ENCODE measurements at places on chromosomes 12 and 14.

DNA sequence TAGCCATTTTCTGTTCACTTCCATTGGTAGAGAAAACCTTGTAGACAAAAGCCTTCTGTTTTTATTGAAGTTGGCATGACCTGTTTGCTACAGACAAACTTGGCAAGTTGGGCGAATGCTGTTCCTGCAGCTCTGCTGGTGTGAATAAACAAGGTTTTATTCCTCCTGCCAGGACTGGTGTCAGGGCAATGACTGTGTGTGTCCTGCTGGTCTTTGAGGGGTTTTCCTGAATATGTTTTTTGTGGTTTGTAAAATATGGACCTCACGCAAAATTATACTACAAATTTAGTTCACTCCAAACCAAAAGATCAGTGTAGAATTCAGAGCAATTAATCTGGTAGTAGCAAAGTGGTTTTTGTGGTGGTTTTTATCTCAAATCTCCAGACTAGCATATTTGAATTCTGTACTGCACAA, 140.8 kb downstream of the ERC1 start:
- DNase-seq = no peak

DNA sequence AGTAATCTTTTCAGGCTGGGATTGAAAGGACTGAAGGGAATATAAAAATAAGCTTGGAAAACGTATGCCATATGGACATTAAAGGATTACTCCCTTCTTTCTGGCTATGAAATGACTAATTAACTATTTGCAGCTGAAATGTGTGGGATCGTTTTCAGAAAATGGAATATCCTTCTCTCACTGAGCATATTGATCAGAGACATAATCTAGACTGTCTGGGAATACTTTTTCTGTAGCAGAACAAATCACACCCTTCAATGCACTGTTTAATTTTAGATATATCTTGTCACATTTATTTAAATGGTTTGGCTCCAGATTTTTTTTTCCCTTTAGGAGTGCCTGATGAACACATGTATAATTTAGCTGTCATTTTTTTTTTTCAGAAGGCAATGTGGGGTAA, 10.8 kb upstream of the ACTR10 start:
- no peak for DNase-seq

DNA sequence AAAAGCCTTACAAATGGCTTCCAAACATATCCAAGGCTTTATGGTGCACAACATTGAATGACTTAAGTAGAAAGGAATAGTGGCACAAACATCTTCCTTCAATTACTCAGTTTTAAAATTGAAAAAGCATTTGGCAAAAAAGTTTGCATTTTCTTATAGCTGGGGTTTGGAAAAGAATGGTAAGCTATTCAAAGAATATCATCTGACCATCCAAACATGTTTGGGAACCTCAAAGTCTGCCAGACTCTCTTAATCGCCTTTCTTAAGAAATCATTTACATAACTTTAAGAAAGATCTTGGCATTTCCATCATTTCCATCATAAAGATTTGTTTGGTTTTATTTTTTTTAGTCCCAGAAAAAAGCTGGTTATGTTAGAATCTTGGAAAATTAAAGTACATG, 210.1 kb upstream of the PELI2 start:
- no peak for DNase-seq

- peak; percentile 37 for DNase-seq
Observed at GRCh38 chr14:54775486-54776140, 127.0 kb downstream of the GCH1 start.

DNA sequence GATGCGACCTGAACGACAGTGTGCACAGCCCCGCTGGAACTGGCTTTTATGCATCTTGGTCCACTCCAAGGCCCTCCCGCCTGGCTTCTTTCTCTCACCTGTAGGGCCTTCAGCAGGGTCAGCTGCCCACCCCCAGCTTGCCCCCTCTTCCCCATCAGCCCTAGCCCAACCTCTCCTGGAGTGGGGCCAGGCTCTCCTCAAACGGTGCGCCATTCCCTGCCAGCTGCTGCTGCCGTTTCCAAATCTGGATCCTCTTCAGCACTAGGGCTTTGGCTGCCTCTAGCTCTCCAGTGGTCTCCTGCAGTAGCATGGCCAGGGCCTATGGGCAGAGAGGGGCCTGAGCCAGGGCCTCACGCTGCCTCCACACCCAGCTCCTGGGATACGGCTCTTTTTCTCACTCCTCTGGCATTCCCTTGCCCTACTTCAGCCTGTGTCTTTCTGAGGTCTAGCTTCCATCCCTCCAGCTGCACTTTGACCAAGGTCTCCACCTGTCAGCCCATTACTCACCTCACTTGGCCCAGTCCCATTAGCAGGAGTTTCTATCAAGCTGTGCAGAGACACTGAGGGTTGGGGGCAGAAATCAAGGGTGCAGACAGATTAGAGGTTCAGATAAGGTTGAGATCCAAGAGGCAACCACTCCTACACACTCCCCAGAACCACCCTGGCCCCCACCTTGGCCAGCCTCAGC, 5.0 kb downstream of the STAT6 start:
- DNase-seq = no peak

DNA sequence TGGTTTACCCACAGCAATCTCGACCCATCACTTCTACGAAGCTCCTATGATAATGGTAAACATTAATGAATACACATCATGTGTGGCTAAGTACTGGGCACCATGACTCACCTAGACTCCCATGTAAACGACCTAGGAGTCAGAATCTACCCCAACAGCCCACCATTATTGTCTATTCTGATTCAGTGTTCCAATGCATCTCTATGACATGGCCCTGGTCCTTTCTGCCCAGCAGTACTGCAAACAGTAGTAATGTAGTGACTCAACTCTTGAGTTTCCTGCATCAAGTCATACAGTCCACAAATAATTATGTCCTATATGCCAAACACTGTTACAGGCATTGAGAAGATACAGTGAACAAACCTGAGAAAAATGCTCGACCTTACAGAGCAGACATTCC, 14.6 kb downstream of the GTF2A1 start:
- no peak for DNase-seq

DNA sequence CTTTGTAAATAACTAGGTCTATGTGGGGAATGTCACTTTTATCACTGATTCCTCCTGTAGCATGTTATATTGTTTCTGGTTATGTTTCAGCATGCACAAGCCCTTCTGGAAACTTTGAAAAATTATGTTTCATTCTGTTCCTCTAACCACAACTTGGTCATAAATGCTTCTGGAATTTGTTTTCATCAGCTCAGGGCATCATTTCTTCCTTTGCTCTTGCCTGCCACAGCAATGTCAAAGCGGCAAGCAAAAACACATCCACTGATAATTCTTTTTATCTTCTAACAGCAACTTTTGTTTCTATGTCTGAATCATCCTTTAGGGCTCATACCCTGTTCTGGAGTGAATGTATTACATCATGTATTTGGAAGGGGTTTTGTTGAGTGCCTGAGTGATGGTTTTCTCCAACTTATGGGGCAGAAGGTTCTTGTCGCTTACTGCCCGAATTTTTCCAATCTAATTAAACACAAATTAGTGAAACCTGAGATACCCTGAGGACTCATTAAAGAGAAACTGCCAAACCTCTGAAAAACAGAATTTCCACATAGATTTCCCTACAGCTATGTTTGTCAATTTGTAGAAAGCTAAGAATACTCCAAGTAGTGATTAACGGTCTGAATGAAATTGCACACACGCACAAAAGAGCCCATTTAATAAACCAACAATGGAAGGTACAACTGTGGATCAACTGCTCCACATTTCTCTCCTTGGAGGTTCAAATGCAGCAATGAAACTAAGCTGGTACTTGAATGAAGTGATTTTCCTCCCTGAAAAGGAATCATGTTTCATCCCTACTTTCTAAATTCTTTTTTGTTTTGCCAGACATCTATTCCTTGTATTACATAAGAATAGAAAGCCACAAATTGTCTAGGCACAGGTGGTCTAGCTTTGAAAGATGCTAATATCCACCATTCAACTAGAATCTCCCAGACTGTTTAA, 173.5 kb upstream of the KRR1 start:
- no peak for DNase-seq

DNA sequence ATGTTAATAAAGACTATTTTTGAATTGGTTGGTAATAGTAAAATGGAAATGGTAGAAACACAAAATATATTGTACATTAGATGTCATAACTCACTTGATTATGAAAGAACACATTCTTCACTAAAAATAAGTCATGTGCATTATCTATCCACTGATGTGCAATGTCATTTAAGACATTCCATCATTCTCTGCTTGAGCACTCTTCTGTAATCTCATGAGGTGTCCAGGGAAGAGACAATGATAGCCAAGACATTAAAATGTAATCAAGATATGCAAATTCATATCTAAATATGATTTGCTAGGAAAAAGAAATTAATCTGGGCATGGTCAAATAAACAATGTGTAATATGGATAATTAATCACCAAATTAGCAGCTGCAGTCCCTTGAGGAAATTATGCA, 422.5 kb downstream of the BTG1 start:
- DNase-seq = no peak

DNA sequence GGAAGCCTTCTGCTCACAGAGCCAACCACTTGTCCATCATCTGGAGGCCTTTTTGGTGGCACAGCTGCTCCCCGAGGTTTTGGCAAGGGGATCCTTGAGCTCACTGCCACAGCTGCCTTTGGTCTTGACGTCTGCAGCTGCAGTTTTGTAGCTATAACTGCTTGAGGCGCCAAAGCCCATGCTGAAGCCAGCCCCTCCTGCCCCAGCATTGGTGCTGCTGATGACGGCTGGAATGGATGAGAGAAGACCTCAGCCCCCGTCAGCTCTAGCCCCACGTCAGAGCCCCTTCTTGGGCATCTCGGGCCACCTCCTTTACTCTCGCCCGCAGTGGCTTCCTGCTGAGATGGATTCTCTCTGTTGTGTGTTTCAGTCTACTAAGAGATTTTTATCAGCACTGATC, 12.3 kb upstream of the KRT74 start:
- DNase-seq = no peak

- no peak for DNase-seq
Observed at GRCh38 chr14:26873362-26873960, 275.6 kb upstream of the NOVA1 start.

- DNase-seq = peak; percentile 45
Observed at GRCh38 chr12:93226361-93226760, 151.4 kb upstream of the NUDT4 start.

GRCh38 chr12:121110211-121110940, 22.3 kb upstream of the P2RX7 start:
- peak; percentile 84 for DNase-seq

GRCh38 chr12:87841935-87842334, 187.3 kb downstream of the C12orf50 start:
- no peak for DNase-seq

DNA sequence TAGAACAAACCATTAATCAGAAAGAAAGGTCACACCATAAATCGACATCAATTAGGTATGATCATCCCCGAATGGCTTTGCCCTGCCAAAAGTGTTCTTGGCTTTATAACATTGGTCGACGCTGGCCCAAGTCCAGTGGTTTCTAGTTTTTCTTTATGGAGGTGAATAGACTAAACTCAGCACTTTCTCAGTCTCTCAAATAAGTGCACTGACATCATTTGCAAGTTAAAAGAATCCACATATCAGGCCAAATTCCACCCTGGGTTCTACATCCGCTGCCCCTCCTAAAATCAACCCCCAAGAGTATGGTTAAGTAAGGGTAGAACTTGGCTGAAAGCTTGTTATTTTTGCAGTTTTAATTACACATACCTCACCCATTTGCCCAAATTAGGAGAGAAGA, 314.3 kb downstream of the C12orf75 start:
- no peak for DNase-seq

GRCh38 chr14:21987937-21988336, 314.3 kb upstream of the OR4E1 start:
- DNase-seq = peak; percentile 57

DNA sequence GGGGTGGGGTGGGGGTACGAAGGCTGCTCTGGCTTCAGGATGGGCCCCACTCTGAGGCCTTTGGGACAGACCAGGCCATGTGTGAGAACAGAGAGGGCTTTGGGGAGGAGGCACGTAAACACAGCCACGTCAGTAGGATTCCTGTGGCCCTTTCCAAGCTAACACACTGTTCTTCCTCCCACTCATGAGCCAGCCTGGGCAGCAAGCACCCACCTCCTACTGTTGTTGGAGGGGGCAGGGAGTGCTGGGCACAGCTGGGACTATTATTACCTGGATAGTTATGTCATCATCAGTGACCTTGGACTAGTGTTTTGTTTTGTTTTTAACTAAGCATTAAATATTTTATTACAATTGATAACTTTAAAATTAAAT, 5.3 kb downstream of the CHGA start:
- DNase-seq = no peak

DNA sequence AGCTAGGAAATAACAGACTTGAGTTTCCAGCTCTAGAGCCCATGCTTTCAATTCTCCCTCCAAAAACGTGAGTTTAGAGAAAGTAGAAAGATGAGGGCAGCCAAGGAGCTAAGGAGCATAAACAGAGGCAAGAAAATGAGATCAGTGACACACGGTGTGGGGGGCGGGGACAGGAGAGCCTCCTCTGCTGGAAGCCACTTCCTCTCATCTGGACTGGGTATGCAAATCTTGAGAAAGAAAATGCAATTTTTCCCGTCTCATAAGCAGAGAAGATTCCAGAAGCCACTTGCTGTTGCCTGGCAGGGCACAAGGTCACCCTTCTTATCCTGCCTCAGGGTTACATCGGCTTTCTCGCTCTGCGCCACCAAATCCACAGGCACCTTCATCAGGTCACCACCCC, 6.0 kb downstream of the OR10P1 start:
- DNase-seq = peak; percentile 62

DNA sequence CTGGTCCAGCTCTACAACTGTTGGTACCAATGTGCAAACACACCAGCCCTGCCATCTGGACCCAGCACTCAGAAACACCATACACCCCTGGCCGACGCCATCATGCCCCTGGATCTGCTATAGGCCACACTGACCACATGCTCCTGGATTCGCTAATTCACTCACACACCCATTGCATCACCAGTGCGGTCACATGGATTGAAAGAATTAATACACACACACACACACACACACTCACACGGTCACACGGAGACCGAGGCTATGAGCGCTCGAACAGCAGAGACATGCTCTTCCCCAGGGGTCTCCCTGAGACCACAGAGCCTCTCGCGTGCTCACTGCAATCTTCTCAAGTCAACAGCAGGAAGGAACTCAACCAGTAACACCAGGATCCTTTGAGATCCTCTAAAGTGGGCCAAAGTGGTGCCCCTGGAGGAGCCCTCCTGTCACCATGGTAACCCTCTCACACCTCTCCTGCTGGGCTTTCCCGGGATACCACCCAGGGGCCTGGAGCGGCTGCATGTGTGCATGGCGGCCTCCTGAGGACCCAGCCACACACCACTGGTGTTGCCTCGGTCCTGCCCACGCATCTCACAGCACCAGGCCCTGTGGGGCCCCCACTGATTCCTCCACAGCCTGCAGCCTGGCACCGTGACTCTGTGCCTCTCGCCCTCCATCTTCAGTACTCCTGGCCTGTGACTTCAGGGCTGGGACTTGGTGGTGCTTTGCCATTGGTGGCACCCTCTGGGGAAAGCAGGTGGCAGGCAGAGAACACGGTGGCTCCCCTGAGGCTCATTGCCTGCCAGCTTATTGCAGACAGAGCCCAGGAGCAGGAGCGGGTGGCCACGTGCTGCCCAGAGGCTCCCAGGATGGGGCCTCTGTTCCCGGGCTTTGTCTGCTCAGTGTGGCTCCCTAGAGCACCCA, 15.1 kb downstream of the LRTM2 start:
- no peak for DNase-seq
